OCI-M1 (cell line): ENCODE measurements at places on chromosomes 16 and 17.

- no peak for DNase-seq
Observed at GRCh38 chr17:841313-841712, 59.2 kb downstream of the MRM3 start.

DNA sequence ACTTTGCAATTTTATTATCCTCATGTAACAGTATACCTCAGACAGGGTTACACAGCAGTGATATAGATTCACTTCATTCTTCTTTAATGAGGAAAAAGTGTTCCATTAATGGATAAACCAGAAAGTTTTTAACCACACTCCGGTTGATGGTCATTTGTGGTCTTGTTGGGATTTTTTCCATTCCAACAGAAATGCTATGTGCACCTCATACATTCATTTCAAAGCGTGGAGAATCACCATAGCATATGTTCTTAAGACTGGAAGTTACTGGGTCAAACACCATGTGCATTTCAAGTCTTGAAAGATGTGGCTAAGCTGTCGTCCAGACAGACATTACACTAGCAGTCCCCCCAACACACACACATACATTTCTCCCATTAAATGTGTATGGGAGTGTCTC lies 245.8 kb upstream of the CDH5 start:
- DNase-seq = no peak

DNA sequence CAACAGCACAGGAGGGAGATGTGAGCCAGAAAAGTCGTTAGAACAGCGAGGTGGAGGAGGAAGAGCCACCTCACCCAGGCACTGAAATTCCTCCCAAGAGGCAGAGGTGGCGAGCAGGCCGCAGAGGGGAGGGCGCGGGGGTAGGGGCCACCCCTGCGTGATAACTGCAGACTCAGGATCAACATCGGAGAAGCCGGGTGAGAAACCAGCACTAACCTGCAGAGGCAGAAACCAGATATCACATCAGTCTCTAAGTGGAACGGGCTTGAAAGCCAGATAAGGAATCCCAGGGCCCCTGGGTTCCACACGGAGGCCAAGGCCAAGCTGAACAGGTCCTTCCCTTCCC lies 39.4 kb upstream of the ZC3H18 start:
- peak; percentile 21 for DNase-seq

- DNase-seq = no peak
Observed at GRCh38 chr16:766008-766819, 5.7 kb downstream of the MSLN start.

DNA sequence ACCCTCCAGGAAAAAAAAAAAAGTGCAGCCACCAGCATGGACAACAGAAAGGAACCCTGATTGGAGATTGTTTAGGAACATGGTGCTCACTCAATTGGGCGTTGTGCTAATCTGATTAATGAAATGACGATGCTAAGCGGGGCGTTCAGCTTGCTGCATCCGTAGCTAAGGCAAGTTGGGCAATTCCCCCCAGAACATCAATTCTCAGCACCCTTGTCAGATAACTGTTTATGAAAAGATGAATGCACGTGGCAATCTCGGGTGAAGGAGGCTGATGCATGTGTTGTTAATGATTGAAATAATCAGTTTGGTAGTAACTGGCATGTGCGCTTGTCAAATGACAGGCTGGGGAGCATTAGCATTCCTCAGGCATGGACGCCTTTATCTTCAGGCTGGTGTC lies 57.0 kb downstream of the HS3ST3A1 start:
- DNase-seq = no peak

DNA sequence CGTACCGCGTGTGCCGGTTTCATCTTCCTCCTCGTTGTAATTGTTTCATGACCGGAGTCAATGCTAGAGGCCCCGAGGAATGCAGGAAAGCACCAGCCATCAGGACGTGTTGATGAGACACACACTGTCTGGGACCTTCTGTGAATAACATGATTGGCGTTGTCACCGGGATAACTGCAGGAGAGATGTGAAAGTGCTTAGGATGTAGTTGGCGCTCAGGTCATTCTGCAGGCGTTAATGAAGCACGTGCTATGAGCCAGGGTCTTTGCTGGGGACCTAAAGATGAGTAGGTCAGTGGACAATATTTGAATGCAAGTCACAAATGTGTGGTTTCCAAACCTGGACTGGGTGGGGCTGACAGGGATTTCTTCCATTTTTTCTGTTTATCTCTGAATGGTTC lies 181.6 kb upstream of the HSBP1 start:
- DNase-seq = no peak
